CD4-positive, alpha-beta T cell treated with Interleukin-12 subunit alpha and Interleukin-12 subunit beta, for 1 hour (primary cell): ENCODE measurements at places on chromosomes 13 and 19.

DNA sequence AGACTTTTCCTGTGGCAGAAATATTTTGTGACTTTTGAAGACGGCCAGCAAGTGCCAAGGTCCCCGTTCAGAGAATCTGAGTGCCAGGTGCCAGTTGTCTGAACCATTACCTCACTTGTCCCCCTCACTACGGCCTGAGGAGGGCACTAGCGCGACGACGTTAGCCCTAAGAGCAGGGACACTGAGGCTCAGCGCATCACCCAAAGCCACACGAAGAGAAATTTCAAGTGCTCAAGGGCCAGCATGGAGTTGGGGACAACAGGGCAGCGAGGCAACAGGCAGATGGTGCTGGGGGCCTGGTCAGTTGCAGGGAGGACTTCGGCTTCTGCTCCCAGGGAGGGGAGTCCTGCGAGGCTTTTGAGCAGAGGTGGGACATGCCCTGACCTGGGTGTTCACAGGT lies 9.5 kb upstream of the TYK2 start:
- peak; percentile 39 for DNase-seq

GRCh38 chr13:31049833-31050232 lies 111.9 kb downstream of the HSPH1 start:
- no peak for DNase-seq

- DNase-seq = no peak
Measured at GRCh38 chr19:49148044-49148682, 7.0 kb downstream of the HRC start.

GRCh38 chr13:28239374-28239773 lies 101.0 kb downstream of the PAN3 start:
- no peak for DNase-seq

DNA sequence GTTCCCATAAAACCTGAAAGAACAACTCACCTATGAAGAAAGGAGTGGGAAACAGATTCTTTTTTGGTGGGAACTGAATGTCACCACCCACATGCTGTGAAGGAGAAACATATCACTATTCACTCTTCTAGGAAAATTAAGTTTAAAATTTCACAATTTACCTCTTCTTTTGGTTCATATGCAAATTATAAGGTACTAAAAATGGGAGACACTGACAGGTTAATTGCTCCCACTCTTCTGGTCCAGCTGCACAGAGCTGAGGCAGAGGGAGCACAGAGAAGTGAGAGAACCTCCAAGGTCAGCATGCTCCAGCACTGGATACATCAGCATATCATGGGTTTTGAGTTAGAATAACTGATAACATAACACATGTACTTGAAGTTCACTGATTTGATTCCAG lies 186.9 kb downstream of the FGF14 start:
- DNase-seq = no peak

DNA sequence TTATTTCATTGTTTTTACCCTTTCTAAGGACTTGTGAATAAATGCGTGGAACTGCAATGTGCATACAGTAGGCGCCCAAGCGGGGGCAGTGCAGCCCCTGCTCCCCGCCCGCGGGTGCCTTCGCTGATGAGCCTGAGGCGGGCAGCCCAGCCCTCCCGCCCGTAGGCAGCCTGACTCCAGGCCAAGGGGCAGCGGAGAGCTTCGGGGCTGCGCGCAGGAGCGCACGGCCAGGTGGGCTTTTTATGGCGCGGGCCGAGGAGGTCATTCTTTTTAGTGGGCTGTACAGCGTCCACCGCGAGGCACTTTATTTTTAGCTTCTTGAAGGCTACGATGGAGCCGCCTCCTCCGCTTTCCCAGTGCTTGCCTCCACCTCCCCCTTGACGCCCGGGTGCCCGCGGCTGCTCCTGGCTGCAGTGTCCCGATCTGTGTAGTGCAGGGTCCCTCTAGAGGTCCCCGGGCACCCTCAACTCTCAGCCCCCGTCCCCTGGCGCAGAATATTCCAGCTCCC lies 60.5 kb downstream of the CCNE1 start:
- peak; percentile 18 for DNase-seq

GRCh38 chr13:105196052-105196451 lies 1339.4 kb downstream of the EFNB2 start:
- DNase-seq = no peak

DNA sequence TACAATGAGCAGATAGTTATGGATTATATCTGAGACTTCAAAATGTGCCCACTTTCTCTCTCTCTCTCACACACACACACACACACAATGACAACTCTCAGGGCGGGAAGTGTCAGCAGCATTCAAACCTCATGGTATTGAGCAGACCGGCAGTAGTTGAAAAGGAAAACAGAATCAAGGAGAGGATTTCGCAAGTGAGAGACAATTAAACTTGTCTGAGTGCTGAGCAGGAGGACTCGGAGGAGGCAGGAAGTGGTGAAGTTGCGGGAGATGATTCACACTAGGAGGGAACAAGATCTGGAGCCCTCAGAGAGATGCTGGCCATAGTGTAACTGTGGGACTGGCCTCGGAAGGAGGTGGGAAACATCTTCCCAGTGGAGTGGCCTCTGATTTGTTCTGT lies 353.1 kb downstream of the EFNB2 start:
- DNase-seq = no peak

DNA sequence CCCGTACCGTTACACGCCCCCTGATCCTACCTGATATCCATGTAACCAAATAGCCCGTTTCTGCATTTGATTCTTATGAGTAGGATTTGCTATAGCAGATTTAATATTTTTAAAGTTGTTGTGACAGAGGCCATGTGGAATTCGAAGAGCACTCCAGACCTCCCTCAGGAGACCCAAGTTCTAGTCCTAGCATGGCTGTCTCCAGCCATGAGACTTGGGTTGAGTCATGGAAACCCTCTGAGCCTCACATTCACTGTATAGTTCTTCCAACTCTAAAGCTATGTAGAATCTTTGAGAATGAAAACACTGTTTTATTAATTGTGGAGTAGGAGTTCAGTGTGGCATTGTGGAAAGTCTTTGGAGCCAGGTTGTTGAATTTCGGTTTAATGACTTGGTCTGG lies 8.0 kb upstream of the GPR183 start:
- DNase-seq = no peak

DNA sequence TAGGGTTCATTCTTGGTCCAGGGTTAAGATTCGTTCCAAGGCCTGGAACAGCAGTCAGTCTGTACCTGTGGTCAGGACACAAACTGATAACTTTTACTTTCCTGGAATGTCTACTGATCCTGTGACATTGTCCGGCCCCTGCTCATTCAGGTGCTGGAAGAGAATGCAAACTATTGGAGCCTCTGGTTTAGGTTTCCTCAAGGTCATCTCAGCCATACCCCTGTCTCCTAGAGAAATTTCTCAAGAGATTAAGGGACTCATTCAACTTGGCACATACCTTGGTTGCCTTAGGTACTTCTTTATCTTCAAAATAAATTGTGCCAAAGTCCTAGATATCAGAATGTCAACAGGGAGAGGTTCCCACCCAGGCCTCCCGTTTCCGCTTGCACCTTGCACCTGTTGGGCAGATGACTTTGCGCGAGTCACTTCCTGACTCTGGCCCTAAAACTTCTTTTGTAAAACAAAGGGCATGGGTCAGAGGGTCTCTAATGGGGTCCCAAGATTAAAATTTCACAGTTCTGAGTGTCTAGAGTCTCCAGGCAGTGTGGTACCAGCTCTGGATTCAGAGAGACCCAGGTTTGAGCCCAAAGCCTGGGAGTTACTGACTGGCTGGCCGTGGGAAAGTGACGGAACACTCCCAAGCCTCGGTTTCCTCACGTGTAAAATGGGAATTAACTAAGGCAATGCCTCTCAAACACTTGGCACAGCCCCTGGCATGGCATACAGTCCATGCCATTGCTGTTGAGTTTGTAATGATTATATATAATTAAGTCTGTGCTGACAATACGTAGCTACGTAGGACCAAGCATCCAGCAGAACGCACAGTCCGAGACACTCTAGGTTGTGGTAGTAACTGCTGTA lies 25.8 kb upstream of the CYP2S1 start:
- DNase-seq = no peak

DNA sequence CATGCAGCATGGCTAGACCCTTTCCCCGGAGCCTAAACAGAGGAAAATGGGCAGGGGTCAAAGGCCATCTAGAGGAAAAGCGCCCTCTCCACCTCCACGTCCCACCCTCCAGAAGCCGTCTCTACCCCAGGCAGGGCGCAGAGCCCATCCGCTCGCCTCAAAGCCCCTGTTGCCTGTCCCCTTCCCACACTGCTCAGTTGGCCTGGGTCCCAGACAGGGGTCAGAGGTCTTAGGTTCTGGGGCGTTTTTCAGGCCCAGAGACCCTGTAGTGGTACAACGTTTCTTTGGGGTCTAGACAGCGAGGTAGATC lies 285 bp downstream of the TMEM143 start:
- no peak for DNase-seq

- no peak for DNase-seq
Measured at GRCh38 chr13:98676239-98676638, 76.2 kb downstream of the SLC15A1 start.

- DNase-seq = no peak
Measured at GRCh38 chr13:76231522-76232167, 595.5 kb downstream of the LMO7 start.
